CD4-positive, alpha-beta T cell treated with Interleukin-21 for 1 hour (primary cell): ENCODE measurements at places on chromosomes 16 and 17.

DNA sequence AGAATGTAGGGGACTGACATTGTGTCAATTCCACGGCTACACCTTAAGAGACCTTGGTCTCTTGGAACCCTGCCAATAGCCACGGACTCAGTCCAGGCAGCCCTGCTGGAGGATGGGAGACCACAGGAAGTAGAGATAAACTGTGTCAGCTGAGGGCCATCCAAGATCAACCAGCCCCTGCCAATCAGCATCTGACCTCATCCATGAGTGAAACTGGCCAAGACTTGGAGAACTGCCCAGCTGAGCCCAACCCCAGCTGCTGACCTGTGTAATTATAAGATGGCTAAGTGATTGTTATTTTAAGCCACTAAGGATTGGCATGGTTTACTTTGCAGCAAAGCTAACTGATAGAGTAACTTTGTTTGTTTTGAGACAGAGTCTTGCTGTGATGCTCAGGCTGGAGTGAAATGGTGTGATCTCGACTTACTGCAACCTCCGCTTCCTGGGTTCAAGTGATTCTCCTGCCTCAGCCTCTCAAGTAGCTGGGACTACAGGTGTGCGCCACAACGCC, 13.3 kb upstream of the YWHAE start:
- DNase-seq: no peak

DNA sequence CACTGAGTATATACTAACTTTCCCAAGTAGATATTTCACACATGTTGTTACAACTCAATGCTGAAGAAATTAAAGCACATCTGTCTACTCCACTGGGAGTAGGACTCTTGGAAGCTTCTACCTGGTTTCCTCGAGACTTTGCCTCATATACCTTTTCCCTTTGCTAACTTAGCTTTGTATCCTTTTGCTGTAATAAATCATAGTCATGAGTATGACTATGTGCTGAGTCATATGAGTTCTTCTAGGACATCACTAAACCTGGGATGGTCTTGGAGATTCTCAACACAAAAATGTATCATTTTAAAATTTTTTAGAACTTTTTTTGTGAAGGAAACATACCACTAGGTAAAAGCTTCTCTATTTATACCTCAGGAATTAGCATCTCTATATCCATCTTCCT, 39.8 kb downstream of the ABCA5 start:
- no peak for DNase-seq

DNA sequence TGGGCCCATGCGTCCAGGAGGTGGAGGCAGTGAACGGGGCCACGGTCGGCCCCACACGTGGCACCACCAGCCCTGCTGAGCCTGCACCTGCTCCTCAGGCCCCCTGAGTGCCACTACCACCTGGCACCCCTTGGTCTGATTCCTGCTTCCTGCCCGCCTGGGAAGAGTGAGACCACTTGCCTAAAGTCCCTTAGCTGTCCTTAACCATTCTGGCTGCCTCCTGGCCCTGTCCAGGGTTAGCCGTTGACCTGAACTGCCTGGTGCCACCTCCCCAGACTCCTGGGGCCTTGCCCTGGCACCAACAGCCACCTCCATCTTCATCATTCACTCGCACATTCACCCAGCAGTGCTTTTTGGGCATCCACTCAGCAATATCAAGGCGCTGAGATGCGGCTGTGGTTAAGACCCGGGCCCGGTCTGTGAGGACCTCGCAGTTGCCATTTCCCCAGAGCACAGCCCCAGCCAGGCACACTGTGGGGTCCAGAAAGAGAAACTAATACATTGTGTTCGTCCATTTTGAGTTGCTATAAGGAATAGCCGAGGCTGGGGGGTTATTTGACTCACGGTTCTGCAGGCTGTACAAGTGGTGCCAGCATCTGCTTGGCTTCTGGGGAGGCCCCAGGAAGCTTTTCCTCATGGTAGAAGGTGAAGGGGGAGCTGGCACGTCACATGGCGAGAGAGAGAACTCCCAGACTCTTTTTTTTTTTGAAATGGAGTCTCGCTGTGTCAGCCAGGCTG, 318.4 kb downstream of the SEC14L1 start:
- peak; percentile 43 for DNase-seq

DNA sequence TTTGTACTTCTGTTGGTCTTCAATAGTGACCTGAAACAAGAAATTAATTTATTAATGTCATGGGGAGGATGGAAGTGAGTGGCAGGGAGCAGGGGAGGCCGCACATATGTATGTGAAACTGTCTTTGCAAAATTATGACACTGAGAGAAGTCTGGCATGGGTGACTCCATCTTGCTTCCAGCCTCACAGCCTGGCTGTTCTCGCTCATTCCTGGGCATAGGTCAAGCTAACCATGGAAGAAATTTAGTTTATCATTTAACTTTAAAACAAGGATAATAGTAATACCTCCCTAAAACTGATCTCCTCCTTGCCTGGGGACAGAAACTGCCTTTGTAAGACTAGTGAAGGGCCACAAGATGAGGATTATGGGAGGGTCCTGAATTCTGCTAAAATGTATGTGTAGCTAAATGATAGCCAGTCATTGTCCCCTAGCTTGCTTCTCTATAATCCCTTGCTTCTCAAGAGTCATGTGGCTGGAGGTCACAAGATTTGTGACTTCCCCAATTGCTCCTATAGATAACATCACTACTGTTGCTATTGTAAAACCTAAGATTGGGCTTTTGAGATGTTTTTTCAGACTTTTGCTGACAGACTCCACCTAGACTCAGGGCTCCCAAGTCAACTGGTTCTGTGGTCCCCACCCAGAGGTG, 126.0 kb downstream of the HS3ST3A1 start:
- no peak for DNase-seq

DNA sequence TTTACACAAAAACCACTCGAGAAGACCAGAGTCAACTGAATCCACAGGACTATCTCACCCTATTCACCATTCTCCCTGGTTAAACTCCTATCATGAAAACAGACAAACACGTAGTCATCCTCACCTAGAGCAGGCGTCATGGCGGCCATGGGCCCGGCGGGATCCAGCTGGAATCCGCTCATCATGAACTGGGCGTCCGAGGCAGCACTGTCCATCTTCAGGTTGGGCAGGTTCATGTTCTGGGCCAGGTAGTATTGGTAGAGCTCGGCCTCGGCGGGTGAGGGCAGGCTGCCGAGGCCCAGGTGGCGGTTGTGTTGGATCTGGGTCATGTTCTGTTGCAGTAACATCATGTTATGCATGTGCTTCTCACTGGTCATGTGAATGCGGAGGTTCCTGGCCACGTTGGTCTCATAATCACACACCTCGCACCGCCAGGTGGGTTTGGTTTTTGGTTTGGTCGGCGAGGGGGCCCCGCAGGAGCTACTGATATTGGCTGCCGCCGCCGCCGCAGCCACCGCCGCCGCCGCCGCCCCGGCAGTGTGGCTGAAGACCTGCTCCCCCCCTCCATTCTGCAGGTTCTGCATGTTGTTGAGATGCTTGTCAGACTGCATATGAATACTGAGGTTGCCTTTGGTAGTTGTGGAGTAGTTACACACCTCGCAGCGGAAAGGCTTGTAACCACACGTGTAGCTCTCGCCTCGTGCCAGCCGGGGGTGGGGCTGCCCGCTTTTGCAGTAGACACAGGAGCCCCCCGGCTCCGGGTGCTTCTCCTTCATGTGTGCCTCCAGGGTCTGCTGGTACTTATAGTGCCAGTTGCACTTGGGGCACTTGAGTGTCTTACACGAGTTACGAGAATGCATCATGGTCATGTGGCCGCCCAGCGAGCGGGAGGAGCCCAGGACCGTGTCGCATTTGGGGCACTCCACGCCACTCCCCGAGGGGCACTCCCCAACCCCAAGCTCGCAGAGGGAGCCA, 90.3 kb downstream of the ZFHX3 start:
- no peak for DNase-seq

GRCh38 chr16:52861614-52862022, 191.1 kb downstream of the CHD9NB start:
- DNase-seq: no peak

DNA sequence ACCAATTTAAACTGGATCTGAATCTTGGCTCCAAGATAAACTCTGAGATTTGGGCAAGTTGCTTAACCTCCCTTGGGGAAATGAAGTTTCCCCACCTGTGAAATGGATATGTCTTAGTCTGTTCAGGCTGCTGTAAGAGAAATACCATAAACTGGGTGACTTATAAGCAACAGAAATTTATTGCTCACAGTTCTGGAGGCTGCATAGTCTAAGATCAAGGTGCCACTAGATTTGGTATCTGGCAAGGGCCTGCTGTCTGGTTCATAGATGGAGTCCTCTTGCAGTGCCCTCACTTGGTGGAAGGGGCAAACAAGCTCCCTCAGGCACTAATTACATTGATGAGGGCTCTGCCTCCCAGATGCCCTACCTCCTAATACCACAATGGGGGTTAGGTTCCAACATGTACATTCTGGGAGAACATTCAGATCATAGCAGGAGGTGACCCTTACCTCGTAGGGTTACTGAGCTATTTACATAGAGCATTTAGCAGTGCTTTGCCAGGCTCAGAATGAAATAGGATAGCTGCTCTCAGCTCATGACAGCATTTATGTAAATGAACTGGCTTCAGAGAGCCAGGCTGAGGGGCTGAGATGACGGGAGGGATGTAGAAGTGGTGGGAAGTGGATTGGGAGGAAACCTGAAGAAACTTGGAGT, 83.9 kb downstream of the SPECC1 start:
- no peak for DNase-seq

- DNase-seq: no peak
Observed at GRCh38 chr17:81576621-81577277, 24.6 kb upstream of the FAAP100 start.

GRCh38 chr17:74554909-74555308, 9.0 kb upstream of the CD300C start:
- DNase-seq: no peak

DNA sequence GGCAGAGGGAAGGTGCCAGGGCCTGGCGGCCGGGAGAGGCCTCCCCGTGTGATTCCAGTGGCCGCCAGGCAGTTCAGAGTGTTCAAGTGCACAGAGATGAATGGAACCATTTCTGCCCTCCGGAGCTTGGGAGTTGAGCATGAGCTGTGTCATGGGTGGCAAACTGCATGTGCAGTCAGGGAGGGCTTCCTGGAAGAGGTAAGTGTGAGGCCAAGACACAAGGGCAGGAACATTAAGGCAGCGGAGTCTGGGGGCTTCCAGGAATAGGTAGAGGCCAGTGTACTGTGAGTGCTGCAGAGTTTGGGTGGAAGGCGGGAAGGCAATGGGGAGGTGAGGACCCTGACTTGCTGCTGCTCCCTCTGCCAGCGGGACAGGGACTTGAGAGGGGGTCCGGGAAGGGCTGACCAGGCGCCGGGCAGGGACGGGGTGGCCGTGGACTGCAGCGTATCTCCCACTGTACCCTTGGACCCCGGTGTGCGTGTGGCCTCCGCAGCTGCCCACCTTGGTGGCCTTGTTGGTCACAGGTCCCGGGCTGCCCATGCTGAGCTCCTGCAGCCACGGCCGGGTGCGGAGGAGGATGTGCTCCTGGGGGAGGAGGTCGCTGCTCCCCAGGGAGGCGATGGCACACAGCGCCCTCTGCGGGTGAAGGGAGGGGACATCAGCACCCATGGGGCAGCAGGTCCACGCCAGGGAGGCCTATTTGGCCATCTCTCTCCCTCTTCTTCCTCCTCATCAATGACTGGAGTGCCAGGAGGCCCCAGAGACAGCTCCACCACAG, 7.5 kb upstream of the CEP131 start:
- no peak for DNase-seq

DNA sequence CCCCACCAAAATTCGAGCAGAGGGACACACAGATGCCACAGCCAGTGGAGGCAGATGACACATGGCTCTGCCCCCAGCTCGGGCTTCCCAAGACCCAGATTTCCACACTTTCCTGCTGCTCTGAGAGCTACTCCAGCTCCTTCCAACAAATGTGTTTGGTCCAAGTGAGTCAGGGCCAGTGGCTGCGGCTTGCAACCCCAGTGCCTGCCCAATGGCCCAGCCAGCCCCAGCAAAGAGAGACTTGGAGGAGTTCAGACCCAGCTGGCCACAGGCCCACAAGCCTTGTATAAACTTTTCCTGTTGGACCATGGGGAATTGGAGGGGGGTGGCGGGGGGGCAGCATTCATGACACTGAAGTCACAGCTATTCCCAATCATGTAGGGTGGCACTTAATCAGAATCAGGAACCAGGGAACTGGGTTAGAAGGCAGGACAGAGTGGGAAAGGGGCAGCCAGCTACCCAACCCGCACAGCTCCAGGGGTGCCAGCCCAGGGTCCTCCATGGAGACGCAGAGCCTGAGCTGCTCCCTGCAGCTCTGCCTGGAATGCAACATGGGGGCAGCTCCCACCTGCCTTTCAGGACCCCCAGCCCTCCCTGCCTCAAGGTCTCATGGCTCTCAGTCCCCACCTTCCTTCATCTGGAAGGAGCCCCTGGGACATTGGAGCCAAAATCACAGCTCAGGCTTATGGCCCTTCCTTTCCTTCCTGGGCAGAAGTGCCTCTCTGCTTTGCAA, 17.5 kb upstream of the C16orf78 start:
- no peak for DNase-seq

GRCh38 chr16:55367866-55368603, 44.0 kb downstream of the IRX6 start:
- DNase-seq: no peak

DNA sequence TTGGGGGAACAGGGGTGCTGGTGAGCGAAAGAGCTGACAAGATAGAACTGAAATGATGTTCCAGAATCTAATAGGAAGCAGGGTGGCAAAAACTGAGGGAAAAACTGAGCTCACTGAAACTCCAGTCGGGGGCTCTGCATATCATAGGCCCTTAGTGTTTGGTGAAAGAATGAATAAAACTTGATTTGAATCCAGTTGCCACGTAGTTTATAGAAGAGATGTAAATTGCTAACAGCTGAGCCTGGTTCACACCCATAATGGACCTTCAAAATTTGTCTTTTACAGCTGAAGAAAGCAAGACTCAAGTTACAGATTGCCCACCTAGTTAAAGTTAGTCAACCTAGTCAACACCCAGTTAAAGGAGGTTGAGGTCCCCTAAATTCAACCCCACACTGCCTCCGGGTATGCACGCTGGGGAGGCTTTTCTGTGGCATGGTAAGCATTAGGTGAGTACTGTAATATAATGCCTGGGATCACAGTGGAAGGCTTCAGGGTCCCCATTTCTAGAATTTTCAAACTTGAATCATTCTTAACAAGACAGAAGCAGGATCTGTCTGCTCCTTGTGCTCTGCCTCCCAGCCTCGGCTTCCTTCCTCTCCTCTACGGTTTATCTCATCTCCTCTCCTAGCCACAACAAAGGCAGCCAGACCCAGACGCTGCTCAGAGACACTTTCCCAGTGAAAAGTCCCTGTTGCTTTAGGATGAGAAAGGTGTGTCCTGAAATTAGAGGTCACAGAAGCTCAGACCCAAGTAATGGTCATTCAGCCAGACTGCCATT, 26.9 kb upstream of the SUPT4H1 start:
- peak; percentile 13 for DNase-seq
